ENCODE measurements at places on chromosomes 4 and X. TPM values are rescaled to one million over a fixed set of nuclear protein-coding genes. Genes with fewer than 3 reads are reported as not detected.

Gene ANTXR2
- total RNA-seq = 35.8 TPM

GRCh38 chr4:20532116-20532790 lies 168.0 kb upstream of the PACRGL start:
- H3K4me1 ChIP-seq = no peaks in the 10 kb centered on the region
- no peak overlapping the region for H3K27ac ChIP-seq
- no peaks in the 10 kb centered on the region for H3K27me3 ChIP-seq
- H3K36me3 ChIP-seq = no peaks in the 10 kb centered on the region

DNA sequence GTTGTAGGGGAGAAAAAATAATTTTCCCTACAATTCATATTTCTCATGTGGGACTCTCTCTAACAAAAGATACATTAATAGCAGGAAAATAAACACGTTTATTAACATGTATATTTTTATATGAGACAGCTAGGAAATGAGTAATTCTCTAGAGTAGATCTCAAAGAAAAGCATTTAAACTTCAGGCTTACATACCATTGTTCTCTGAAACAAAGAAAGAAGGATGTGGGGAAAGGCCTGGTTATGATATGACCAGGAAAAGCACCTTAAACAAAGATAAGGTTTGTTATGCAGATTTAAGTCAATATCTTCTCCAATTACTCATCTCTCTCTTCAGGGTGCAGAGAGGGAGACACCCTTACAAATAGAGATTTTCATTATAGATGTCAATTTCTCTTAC lies 131.3 kb downstream of the SLC7A11 start:
- no peak overlapping the region for H3K27ac ChIP-seq
- H3K4me1 ChIP-seq = no peaks in the 10 kb centered on the region
- DNase-seq = no peak
- no peaks in the 10 kb centered on the region for H3K27me3 ChIP-seq

- no peak overlapping the region for H3K4me3 ChIP-seq
- no peaks in the 10 kb centered on the region for H3K36me3 ChIP-seq
- no peaks in the 10 kb centered on the region for H3K4me1 ChIP-seq
- DNase-seq = no peak
- no peak overlapping the region for H3K27ac ChIP-seq
These were observed 97.2 kb upstream of the FRG1 start for GRCh38 chr4:189843413-189844009.

GRCh38 chrX:68994135-68994890 lies 165.5 kb downstream of the EFNB1 start:
- H3K4me1 ChIP-seq = no peaks in the 10 kb centered on the region
- no peaks in the 10 kb centered on the region for H3K36me3 ChIP-seq
- no peak overlapping the region for H3K4me3 ChIP-seq
- no peak overlapping the region for H3K27ac ChIP-seq
